Glutamatergic neuron (in vitro differentiated cells): ENCODE measurements at places on chromosomes 4 and X. TPM values are rescaled to one million over a fixed set of nuclear protein-coding genes. Genes with fewer than 3 reads are reported as not detected.

Gene EFHC2
- total RNA-seq, result not detected

Gene SUPT20HL1
- not detected for total RNA-seq

Gene CA5B
- 4.1 TPM for total RNA-seq

Gene GNRHR
- total RNA-seq, result not detected

Gene RAP1GDS1
- total RNA-seq, result 121 TPM

Gene LRIT3
- total RNA-seq, result 0.12 TPM

Gene MAEA
- 77.2 TPM for total RNA-seq

Gene GPR82
- not detected for total RNA-seq

Gene TBX22
- total RNA-seq, result not detected

Gene HDAC8
- 49.0 TPM for total RNA-seq

Gene GAGE12H
- not detected for total RNA-seq

Gene FGFR3
- total RNA-seq, result 11.3 TPM

Gene DGAT2L6
- not detected for total RNA-seq

Gene F8A1
- total RNA-seq, result 18.3 TPM

Gene TACC3
- 23.0 TPM for total RNA-seq

Gene BANK1
- total RNA-seq, result not detected

Gene PGRMC2
- total RNA-seq, result 28.2 TPM

Gene NSD2
- total RNA-seq, result 138 TPM

Gene DRP2
- total RNA-seq, result 0.51 TPM

Gene TLR1
- total RNA-seq, result not detected

Gene DKK2
- not detected for total RNA-seq

Gene FGFBP2
- total RNA-seq, result not detected

Gene CFAP299
- total RNA-seq, result not detected

Gene PROM1
- 36.9 TPM for total RNA-seq

Gene OTUD6A
- total RNA-seq, result not detected

Gene BEX2
- total RNA-seq, result 150 TPM

Gene EGF
- not detected for total RNA-seq

Gene MID1
- 9.2 TPM for total RNA-seq

Gene IQSEC2
- 1.6 TPM for total RNA-seq

Gene FMR1NB
- total RNA-seq, result not detected

Gene NLGN3
- 3.1 TPM for total RNA-seq

Gene PI4K2B
- 2.9 TPM for total RNA-seq

Gene NOCT
- total RNA-seq, result 39.1 TPM

Gene FAT1
- total RNA-seq, result 34.3 TPM

Gene MAGEE2
- not detected for total RNA-seq

Gene CT83
- total RNA-seq, result not detected

Gene ARR3
- not detected for total RNA-seq

Gene KIAA1210
- 0.98 TPM for total RNA-seq

Gene EBP
- total RNA-seq, result 132 TPM

Gene OPRPN
- not detected for total RNA-seq

Gene MAGEA2
- total RNA-seq, result 2.7 TPM

Gene TMEM35A
- 27.5 TPM for total RNA-seq

Gene MAGEA9B
- not detected for total RNA-seq

Gene TIGD4
- total RNA-seq, result 0.83 TPM

Gene LARP7
- 40.9 TPM for total RNA-seq

Gene ATP2B3
- 68.0 TPM for total RNA-seq

Gene STARD8
- total RNA-seq, result 1.1 TPM

Gene SLC10A4
- total RNA-seq, result 7.1 TPM

Gene CFAP47
- total RNA-seq, result 0.17 TPM

Gene CXCL8
- not detected for total RNA-seq

Gene DLG3
- 76.7 TPM for total RNA-seq

Gene FGB
- not detected for total RNA-seq

Gene CTAG2
- not detected for total RNA-seq

Gene CT45A5
- not detected for total RNA-seq

Gene ZNF141
- 22.0 TPM for total RNA-seq

Gene PDZD4
- 41.8 TPM for total RNA-seq

Gene PITX2
- 1.3 TPM for total RNA-seq

Gene ARAF
- 25.5 TPM for total RNA-seq

Gene TRIM61
- 0.34 TPM for total RNA-seq

Gene HPGDS
- total RNA-seq, result not detected
